NCI-H510A (cell line): ENCODE measurements at places on chromosomes 2 and 18.

GRCh38 chr2:18009891-18010290 is 131.4 kb downstream of the KCNS3 start:
- no peak for DNase-seq

- no peak for DNase-seq
Measured at GRCh38 chr2:230023313-230023712, 45.4 kb downstream of the SLC16A14 start.

DNA sequence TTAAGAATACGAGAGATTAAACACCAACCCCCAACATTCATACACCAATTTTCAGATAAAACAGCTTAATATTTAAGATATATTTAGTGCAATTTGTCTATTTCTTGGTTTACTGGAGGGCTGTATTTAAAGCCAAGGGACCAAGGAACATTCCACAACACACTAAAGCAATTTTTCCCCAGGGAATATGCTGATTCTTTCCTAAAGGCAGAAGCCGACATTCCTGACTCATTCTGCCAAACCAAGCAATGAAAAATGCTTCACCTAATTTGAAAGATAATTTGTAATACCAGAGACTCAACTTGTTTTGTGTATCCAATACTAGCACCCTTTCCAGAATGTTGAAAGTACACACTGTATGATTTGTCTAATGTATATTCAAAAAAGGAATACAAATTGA is 1267.6 kb upstream of the PIK3C3 start:
- DNase-seq = no peak

GRCh38 chr18:58781627-58782194 is 83.0 kb upstream of the ZNF532 start:
- DNase-seq = peak; percentile 57

GRCh38 chr2:219557791-219558785 is 13.3 kb downstream of the OBSL1 start:
- no peak for DNase-seq

DNA sequence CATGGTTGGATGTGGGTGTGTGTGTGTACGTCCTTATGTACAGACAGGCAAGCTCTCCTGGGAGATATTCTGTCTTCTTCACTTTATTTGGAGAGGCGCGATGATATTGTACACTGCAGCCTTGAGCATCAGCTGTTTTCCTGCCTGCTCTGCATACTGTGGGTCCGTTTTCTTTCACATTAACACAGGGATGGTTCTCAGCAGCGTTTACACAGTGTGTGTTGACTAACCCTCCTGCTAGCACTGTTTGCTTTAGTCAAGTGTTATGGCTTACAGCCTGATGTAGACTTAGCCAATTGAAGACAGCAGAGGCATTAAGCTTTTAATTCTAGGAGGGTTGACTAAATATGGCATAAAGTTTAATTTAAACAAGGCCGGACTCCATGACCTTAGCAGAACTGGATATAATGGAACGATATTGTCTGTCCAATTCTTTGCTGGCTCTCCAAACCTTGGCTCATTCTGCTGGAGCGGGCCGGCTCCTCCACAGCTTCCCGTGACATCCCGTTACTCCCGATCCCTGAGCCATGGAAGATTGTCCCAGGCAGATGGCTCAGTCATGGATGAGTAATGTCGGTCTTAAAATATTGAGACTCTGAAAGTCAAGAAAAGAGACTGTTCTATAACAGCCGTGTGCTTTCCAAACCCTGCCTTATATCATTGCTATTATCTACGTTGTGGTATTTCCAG is 134.7 kb downstream of the TPGS2 start:
- peak; percentile 95 for DNase-seq

DNA sequence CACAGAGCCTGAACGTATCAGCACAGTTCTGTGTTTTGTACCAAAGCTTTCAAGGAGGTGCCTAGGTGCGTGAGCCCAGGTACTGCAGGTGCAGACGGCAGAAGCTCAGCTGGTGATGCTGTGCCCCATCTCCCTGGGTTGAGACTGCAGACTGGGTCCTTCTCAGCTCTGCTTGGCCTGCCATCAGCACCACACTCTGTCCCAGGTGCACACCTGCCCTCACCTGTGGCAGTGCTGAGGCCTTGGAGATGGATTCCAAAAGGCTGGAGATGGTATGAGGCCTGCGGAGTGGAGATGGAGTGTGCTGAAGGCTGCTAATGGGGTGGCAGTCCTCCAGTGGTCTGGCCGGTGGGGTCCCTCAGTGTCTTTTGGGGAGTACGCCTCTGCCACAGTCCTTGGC is 9.3 kb downstream of the LDLRAD4 start:
- DNase-seq = no peak

GRCh38 chr2:240401308-240401707 is 34.2 kb upstream of the GPC1 start:
- DNase-seq = no peak

GRCh38 chr2:206204710-206205109 is 45.0 kb downstream of the EEF1B2 start:
- DNase-seq = no peak

GRCh38 chr2:19801367-19802080 is 100.3 kb downstream of the TTC32 start:
- no peak for DNase-seq

DNA sequence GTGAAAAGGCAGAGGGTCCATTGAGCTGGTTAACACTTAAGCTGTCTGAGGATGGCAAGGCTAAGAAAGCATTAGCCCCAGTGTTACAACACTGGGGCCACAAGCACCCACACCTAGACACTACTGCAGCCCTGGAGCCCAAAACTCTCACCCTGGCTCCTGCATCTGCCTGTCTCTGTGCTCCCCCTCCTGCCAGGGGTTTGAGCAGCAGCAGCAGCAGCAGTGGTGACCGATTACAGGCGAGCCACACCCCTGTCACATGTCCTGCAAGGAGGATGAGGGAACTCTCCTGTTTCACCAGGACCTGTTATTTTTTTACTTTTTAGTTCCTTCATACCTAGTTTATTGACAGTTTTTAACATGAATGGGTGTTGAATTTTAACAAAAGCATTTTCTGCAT is 326.7 kb upstream of the MAP2 start:
- DNase-seq = no peak

GRCh38 chr2:37506407-37507050 is 162.1 kb downstream of the QPCT start:
- DNase-seq = no peak

- peak; percentile 69 for DNase-seq
Measured at GRCh38 chr18:60549338-60549960, 176.9 kb upstream of the MC4R start.

- DNase-seq = no peak
Measured at GRCh38 chr2:120762341-120763061, 26.8 kb downstream of the GLI2 start.

- no peak for DNase-seq
Measured at GRCh38 chr2:16430846-16431245, 234.8 kb downstream of the CYRIA start.

DNA sequence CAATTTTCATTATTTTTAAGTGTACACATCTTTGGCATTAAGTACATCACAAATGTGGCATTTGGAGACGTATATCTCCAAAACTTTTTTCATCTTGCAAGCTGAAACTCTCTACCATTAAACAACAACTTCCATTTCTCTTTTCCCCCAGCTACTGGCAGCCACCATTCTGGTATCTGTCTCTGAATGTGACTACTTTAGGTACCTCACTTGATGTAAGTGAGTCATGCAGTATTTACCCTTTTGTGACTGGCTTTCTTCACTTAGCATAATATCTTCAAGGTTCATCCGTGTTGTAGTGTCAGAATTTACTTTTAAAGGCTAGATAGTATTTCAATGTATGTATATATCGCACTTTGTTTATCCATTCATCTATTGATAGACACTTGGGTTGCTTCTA is 17.0 kb downstream of the BABAM2 start:
- no peak for DNase-seq

- no peak for DNase-seq
Measured at GRCh38 chr2:224930990-224931389, 111.3 kb downstream of the DOCK10 start.

DNA sequence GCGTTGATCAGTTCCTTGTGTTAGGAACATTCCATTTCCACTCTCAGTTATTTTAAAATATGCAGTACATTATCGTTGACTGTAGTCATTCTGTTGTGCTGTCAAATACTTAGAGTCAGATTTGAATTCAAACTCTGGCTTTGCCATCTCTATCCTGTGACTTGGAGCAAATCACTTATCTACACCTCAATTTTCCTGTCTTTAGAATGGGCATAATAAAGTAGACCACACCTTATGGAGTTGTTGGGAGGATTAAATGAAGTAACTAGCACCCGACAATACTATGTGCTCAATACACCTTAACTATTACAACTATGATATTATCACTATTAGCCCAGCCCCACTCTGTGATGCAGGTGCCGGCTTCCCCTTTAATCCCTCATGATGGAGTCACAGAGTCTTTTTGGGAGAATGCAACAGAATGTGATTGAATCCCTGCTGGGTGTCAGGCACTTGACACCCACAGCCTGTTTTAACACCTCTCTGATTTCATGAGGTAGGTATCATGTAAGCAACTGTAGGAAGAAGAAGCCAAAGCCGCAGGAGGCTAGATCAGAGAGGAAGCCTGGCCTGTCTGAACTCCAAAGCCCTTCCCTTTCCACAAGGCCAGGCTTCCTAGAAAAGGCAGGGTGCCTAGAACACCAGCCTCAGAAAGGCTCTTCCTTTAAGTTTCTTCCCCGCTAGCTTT is 308.4 kb downstream of the NAPG start:
- no peak for DNase-seq

DNA sequence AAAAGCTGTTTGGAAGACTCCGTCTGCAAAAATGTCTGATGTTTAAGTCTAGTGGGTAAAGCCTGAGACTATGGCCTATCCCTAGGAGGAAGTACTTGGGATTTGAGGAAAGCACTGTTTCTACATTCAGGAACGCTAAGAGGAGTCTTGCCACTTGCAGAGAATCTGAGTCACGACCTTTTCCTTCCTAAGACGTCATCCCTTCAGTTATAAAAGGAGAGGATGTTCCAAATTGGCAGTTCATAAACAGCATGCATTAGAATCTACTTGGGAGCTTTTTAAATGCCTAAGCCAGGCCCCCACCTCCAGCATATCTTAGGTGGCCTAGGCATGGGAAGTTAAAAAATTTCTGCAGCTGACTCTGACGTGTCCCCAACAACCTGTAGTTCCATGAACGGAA is 125.9 kb downstream of the TTC32 start:
- no peak for DNase-seq

GRCh38 chr2:236351966-236352525 is 87.8 kb upstream of the ASB18 start:
- no peak for DNase-seq

GRCh38 chr18:72233106-72233505 is 311.0 kb downstream of the CBLN2 start:
- DNase-seq = no peak

DNA sequence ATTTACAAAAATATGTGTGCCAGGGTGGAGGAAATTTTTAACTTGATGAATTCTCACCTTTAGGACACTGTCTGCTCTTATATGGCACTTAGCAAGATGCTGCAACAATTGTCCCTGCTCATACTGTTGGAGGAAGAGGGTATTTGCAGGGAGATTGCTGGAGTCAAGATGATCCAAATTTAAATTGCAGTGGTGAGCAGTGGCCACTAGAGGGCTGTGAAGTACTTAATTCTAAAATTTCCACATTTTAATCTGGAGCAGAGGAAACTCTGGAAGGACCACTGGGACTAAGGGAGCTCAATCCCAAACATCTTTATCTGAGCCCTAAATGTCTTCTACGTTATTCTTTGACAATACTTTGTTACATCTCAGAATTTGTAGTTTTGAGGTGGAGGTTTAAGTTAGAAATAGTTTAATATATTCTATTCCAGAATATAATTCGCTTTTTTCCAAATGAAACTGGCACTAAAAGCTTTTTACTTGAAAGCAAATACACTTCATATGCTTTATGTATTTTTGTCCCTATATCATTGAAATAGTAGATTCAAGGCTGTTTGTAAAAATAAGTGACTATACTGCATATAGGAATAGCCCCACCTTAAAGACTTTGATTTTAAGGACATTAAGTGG is 33.0 kb upstream of the PTH2R start:
- DNase-seq = no peak
